ENCODE measurements at places on chromosomes 12 and 14. TPM values are rescaled to one million over a fixed set of nuclear protein-coding genes. Genes with fewer than 3 reads are reported as not detected.

DNA sequence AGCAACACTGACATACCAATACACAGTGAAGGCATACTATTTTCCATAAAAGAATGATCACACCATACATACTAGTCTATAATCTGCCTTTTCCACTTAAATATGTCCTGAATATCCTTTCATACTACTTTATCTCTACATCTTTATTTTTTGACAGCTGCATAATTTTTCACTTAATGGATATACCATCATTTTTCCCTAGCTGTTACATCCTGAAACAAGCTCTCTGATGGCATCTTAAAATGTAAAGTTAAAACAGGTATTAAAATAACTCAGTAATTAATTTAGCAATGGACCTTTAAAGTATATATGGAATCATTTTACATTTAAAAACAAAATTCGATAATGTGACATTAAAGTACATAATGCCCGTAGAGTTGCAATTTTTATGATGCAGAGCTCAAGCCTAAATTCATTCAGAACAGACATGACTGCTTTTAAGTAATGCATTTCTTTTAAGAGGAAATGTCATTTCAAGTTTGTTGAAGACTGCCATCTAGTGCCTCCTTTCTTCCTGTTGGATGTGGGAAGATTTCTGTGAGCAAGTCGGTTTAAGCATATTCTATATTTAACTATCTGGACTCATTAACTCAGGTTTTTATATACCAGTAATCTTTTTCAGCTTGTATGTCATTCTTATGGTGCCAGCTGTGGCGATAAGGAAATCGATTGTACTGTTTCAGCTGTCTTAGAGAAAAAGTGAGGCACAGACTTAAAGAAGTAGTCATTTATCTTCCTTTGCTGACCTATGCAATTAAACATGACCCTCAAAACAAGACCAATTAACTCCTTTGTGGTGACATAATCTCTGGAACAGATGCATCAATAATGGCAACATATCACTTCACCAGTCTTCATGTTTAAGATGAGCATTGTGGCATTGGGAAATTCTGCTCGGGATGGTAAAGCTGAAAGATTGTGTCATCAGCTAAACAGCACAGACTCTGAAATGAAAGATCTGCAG, 20.3 kb downstream of the PRICKLE1 start:
- H3K4me1 ChIP-seq: no peaks in the 10 kb centered on the region
- H3K27me3 ChIP-seq: no peaks in the 10 kb centered on the region
- no peak overlapping the region for H3K4me3 ChIP-seq
- H3K27ac ChIP-seq: no peak overlapping the region
- no peaks in the 10 kb centered on the region for H3K36me3 ChIP-seq

DNA sequence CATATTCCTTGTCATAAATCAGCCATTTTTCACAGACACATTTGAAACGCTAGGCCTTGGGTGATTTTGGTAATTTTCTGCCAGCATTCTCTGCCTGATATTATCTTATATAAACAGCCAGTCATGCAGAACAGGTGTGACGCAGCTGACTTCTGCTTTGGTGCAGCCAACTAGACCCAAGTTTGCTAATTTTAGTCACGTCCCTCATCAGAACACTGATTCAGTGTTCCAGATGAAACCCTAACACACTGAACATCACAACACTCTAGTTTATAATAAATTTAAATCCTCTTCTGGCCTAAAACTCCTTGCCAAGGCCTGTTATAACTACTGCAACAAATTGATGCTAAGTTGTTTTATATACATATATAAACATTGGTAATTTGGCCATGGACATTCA, 386.1 kb downstream of the SEC23A start:
- no peaks in the 10 kb centered on the region for H3K36me3 ChIP-seq
- H3K4me1 ChIP-seq: peaks cover 5% of the 10 kb centered on the region
- H3K27me3 ChIP-seq: no peaks in the 10 kb centered on the region
- H3K27ac ChIP-seq: no peak overlapping the region

GRCh38 chr12:118870551-118870950, 110.8 kb upstream of the SRRM4 start:
- H3K27me3 ChIP-seq: no peaks in the 10 kb centered on the region
- DNase-seq: no peak
- H3K4me3 ChIP-seq: no peak overlapping the region
- no peaks in the 10 kb centered on the region for H3K4me1 ChIP-seq

The GLIPR1L2 gene
- 0.33 TPM for total RNA-seq

GRCh38 chr14:100639280-100639679, 52.1 kb upstream of the BEGAIN start:
- H3K4me1 ChIP-seq: no peaks in the 10 kb centered on the region
- no peaks in the 10 kb centered on the region for H3K27me3 ChIP-seq
- H3K36me3 ChIP-seq: no peaks in the 10 kb centered on the region

DNA sequence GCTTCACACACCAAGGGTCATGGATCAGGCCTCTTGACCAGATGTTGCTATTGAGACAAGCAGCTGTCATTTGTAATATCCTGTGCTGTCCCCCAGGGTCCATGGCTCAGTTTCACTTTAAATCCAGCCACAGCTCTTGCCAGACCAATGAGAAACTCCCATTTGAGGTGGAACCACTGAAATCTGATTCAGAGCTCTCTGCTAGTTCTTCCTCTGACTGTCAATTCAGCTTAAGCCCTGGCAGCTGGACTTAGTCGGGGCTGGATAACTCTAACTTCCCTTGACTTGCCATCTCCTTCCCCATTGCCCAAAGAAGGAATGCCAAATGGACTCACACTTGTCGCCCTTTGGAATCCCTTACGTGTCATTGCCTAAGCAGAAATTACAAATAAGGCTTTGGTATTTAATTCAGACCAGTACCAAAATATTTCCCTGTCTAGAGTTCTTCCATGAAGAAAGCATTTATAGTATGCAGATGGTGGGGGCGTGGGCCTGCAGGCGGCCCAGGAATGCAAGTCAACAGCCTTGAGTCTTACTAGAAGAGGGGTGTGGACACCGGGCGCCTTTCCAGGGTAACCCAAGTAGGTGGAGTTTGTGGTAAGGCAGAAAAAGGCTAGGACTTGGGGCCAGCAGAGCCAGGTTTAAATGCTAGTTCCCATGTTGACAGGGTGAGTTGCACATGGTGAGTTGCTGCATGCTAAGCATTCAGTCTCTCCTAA, 96.9 kb upstream of the TMPO start:
- H3K4me3 ChIP-seq: no peak overlapping the region
- H3K4me1 ChIP-seq: peaks cover 15% of the 10 kb centered on the region
